Frontal cortex (tissue), 4 donors: ENCODE measurements at places on chromosomes 2 and 18.

GRCh38 chr2:240395448-240395847 is 40.0 kb upstream of the GPC1 start:
- DNase-seq = no peak

DNA sequence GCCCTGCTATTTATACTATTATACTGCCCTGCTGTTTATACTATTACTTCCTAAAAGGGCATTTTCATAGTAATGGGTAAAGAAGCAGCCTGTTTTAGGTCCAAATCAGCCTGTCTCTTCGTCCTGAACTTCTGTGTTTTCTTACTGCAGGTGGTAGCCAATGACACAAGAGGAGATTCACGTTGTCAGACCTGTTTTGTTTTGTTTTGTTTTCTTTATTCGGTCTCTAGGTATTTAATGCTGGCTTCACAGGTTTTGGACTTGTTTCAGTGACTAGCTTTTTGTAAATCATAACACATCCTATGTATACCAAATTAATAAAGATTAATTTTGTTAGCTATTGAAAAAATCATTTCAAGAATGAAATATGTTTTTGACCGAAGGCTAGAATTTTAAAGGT is 116.4 kb downstream of the MAP3K20 start:
- no peak for DNase-seq

DNA sequence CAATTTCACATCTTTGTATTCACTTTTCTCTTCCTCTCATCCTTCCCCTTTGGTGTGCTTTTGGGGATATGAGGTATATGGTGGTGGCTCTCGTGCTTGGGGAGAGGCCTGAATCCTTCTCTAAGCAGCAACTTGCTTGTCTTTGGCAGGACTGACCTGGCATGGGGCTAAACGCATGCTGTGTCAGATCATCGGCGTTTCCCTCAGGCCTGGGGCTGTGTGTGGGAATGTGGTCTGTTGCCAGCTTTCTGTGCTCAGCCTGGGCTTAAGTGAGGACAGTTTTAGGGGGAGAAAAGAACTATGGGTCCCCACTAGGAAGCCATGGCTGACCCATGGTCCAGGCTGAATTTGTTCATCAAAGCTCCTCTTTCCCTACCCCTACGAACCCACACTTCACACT is 60.7 kb downstream of the TET3 start:
- no peak for DNase-seq

GRCh38 chr2:115161081-115161770 is 718.8 kb downstream of the DPP10 start:
- peak; percentile 32 for DNase-seq

- no peak for DNase-seq
Measured at GRCh38 chr2:13681936-13682335, 950.6 kb upstream of the LRATD1 start.

GRCh38 chr2:37405781-37406180 is 61.4 kb downstream of the QPCT start:
- DNase-seq = no peak

DNA sequence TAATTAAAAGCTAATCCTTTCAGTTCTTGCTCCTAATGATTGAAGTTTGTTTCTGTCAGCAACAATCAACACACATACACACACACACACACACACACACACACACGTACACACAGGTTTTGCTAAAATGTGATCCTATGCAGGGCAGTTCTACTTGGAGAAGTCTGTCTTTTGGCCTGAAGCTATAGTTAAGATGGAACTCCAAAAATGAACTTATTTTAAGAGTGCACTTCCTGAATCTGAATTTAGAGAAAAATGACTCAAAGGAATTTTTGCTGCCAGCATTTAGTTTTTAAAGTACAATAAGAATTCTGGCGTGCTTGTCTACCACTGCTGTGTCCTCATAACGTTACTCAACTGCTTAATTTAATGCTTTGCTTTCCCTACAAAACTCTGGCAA is 6.6 kb downstream of the GALNT5 start:
- no peak for DNase-seq

DNA sequence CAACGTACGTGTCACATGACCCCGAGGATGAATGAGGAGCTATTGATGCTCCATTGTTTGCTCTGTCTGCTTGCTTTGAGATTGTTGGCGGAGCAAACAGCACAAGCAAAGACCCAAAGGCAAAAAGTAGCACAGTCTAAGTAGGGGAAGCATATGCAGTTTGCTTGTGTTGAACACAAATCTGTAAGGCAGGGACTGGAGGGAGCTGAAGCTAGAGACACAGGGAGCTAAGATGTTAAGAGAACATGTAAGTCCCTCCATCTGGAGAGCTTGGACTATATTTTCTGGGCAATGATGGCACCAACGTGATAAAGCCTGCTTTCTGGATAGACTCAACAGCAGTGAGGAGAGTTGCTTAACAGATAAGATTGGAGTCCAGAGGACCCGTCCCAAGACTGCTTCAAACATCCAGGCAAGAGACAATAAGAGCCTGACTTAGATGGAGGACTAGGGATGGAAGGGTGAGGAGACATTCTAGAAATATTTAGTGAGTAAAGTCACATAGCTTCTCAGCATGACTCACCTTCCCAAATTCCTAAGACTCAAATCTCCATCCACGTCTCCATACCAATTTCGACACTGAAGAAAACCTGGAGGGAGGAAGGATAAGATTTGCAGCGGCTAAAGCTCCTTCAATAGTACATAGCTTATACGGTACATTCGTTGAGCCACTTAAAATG is 88.1 kb upstream of the KLF7 start:
- DNase-seq = no peak

GRCh38 chr2:215178121-215178520 is 39.7 kb upstream of the ABCA12 start:
- no peak for DNase-seq

GRCh38 chr2:32061973-32062861 is 1.1 kb upstream of the SPAST start:
- DNase-seq = peak; percentile 37

GRCh38 chr2:60880643-60881046 is 729 bp upstream of the REL start:
- no peak for DNase-seq

GRCh38 chr2:29224693-29225551 is 109.7 kb downstream of the CLIP4 start:
- DNase-seq = no peak
